A375 (cell line): ENCODE measurements at places on chromosomes 6 and 20. TPM values are rescaled to one million over a fixed set of nuclear protein-coding genes. Genes with fewer than 3 reads are reported as not detected.

Gene TMEM244
- 0.75 TPM in 1 of 2 replicates, not detected in the other for total RNA-seq

Gene ZC2HC1B
- not detected in 2 replicates for total RNA-seq

Gene DST
- 61.8 and 83.9 TPM in 2 replicates for total RNA-seq

Gene TTBK1
- total RNA-seq = not detected in 2 replicates

Gene GHRH
- total RNA-seq = not detected in 2 replicates

Gene GINS1
- 17.4 and 20.0 TPM in 2 replicates for total RNA-seq

Gene OXT
- total RNA-seq = not detected in 2 replicates
